Activated CD4-positive, alpha-beta memory T cell treated with anti-CD3 and anti-CD28 coated beads, Interleukin-2, amount 10 ng/mL, durations not matched to agents 7 days and 5 days (primary cell): ENCODE measurements at places on chromosomes 12 and 14.

GRCh38 chr14:35949920-35950513, 123.9 kb downstream of the BRMS1L start:
- DNase-seq: no peak

GRCh38 chr12:68178774-68179439, 19.4 kb upstream of the IFNG start:
- DNase-seq: no peak

- DNase-seq: no peak
Measured at GRCh38 chr12:79016181-79016580, 151.6 kb downstream of the SYT1 start.

GRCh38 chr14:33936391-33936790, 14.5 kb downstream of the EGLN3 start:
- no peak for DNase-seq

- DNase-seq: no peak
Measured at GRCh38 chr12:18421867-18422266, 160.5 kb downstream of the PIK3C2G start.

DNA sequence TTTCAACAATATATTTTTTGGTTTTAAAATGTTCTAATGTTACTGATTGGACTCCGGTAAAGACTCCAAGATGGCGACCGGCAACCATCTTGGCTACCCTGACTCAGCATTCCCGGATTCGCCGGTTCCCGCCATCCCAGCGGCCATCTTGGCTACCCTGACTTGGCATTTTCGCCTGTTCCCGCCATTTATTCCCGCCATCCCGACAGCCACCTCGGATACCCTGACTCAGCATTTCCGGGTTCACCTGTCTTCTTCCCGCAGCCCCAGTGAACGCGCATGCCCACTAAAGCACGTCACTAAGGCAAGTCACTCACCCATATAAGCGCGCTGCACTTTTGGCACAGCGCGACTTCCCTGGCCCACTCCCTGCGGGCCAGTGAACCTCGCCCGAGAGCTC, 9.0 kb upstream of the LRFN5 start:
- DNase-seq: no peak

DNA sequence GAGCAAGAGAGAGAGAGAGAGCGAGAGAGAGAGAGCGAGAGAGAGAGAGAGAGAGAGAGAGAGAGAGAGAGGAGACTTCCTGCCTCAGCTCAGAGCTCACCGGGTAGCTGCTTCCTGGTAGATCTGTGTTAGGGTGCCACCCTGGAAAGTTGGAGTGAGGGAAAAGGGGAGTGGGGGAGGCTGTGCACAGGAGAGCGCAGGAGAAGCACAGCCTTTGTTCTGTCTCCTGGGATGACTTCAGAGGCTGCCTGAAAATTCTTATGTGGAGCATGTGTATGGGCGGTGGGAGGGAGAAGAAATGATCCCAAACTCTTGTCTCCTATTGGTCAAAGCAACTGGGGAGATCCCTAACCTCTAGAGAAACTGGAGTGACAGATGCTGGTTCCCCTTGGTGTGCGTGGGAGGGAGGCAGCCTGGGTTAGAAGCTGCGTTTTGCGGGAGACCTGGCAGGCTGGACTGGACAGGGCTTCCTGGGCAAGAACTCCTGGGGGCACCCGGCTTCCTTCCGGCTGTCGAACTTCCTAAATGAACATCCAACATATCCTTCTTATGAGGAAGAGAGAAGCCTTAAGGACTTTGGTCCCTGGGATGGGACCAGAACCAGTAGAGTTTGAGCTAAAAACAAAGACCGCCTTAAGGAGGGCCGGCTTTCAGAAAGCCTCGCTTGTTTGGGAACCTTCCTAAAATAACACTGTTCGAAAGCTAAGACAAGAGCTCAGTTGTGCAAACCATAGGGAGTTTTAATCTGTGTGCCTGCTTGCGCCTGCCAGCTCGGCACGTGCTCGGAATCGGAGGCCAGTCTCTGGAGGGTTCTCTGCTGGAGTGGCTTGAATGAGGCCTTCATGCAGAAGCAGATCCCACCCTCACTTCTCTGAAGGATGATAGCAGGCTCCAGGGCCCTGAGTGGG, 30.4 kb upstream of the BEGAIN start:
- DNase-seq: no peak

- no peak for DNase-seq
Measured at GRCh38 chr14:52032204-52032801, 36.6 kb downstream of the NID2 start.

DNA sequence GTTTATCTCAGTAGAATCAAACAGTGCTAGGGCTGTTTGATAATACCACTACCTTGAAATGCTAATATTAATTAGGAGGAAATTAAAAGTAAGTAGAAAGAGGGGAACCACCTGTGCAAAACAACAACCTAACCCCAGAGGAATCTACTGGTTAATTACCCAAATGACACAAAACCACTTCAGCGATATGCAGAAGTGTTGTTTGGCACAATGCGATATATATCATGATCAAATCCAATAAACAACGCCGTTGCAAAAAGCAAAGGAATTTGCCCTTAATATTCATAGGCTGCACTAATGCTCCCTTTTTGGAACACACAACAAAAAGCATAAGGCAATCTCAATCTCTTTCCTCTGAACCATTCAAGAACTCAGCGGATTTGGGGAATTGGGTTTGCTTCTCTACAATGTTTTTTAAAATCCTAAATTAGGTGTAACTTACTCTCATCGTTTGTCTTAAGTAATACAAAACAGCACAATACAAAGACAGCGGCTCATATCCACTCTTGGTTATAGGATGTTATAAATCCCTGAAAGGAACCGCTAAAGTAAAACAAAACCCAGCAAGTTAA, 1.5 kb downstream of the MAP4K5 start:
- DNase-seq: no peak

DNA sequence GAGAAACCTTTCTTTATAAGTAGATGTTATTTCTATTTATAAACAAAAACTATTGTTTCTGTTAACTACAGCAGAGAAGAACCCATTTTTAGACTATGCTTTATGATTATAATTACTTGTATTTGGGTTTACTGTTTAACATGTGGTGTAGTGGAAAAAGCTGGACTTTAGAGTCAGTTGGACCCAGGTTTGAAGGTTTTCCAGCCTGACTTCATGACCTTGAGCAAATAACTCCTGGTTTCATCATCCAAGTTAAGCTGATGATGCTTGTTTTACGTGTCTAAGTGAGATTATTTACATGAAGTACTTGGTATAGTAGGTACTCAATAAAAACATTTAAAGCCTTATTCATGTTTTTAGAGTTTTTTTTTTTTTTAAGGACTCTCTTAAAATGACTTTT, 221.8 kb upstream of the ARHGAP5 start:
- no peak for DNase-seq

GRCh38 chr14:102893452-102893851, 29.0 kb upstream of the AMN start:
- DNase-seq: no peak

DNA sequence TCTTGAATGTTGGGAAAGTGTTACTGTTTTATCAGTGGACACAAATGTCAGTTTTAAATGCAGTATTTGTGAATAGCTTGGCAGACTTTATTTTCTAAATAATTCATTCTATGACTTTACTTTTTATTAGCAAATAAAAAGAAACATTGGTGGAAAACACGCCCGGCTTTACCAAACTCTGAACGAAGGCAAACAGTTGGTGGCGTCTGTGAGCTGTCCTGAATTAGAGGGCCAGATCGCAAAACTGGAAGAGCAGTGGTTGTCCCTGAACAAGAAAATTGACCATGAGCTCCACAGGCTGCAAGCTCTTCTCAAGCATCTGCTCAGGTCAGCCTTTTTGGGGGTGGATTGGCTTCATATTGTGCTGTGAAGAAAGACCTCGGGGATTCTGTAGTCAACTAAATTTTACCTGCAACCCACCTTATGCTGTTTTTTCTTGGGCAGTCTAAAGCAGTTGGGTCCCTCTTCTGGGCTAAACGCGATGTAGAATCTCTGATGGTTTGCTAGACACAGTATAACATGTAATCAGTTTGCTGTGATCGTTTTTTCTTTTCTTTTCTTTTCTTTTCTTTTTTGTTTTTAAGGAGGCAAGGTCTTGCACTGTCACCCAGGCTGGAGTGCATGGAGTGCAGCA, 156.4 kb downstream of the ESR2 start:
- no peak for DNase-seq

- no peak for DNase-seq
Measured at GRCh38 chr14:32693114-32693513, 245.6 kb upstream of the NPAS3 start.

DNA sequence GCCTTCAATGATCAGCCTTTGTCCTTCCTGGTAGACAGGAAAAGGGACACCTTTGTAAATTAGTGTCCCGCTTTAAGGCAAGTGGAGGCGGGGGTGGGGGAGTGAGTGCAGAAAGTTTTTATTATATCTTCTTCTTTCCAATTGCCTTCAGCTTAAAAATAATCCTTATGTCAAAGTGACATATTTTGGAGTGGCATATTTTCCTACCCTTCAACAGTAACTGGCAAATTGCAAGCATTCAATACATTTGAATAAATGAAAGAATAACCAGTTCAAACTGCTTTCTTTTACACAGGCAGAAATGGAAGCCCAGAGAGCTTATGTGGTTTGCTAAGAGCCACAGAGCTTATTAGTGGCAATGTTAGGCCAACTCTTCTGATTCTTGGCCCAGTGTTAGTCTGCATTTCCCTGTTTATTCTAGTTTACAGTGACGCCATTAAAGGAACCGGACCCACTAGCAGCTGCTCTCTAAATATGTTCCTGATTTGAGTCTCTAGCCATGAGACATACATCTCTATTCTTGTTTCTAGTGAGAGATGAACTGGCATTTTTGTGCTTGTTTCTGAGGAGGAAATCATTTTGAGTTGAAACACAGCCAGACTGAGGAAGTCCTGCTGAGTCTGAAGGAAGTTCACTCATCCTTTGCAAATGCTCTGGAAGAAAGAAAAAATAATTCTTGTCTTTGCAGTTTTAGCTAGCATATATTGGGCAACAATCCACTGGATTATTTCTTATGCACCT, 468.7 kb downstream of the NOVA1 start:
- no peak for DNase-seq

GRCh38 chr14:70266157-70266556, 77.4 kb upstream of the SLC8A3 start:
- no peak for DNase-seq

- no peak for DNase-seq
Measured at GRCh38 chr12:93085383-93086287, 156.5 kb upstream of the EEA1 start.

- no peak for DNase-seq
Measured at GRCh38 chr12:97288531-97288930, 174.1 kb upstream of the RMST start.

GRCh38 chr12:122866950-122867607, 28.8 kb downstream of the VPS37B start:
- no peak for DNase-seq

DNA sequence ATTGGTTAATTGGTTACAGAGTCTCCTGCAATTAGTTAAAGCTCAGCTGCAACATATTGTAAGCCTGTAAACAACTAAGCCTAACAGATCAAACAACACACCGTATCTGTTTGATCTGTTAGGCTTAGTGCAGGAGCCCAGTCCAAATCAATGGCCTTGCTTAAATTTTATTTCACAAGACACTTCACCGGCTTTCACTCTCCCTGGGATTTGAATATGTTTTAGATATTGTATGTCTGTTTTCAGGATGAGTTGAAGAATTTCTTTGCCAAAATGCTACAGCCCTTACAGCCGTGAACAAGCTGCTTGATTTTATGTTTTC, 5.5 kb upstream of the RNASE1 start:
- no peak for DNase-seq

- no peak for DNase-seq
Measured at GRCh38 chr14:91123201-91123600, 9.3 kb downstream of the DGLUCY start.

GRCh38 chr14:106802413-106803364, 1276.3 kb downstream of the TMEM121 start:
- DNase-seq: no peak

- DNase-seq: no peak
Measured at GRCh38 chr12:132886529-132887477, 602 bp downstream of the CHFR start.

GRCh38 chr12:894226-894625, 55.3 kb downstream of the RAD52 start:
- no peak for DNase-seq

GRCh38 chr12:111822886-111823285, 19.1 kb upstream of the MAPKAPK5 start:
- no peak for DNase-seq
